Diencephalon (tissue), 1 donor: ENCODE measurements at places on chromosomes 7 and 10. TPM values are rescaled to one million over a fixed set of nuclear protein-coding genes. Genes with fewer than 3 reads are reported as not detected.

LIPN gene
- not detected for total RNA-seq

SPDYE8 gene
- 0.46 TPM for total RNA-seq

NRG3 gene
- total RNA-seq, result 26.3 TPM

ST8SIA6 gene
- total RNA-seq, result 17.8 TPM

GDF2 gene
- 0.23 TPM for total RNA-seq

GATA3 gene
- 0.69 TPM for total RNA-seq

OR9A2 gene
- 0.69 TPM for total RNA-seq

ENO4 gene
- total RNA-seq, result 3.9 TPM

LIPM gene
- total RNA-seq, result not detected

SLC16A9 gene
- total RNA-seq, result 16.1 TPM

FEZF1 gene
- total RNA-seq, result 12.2 TPM

EPO gene
- total RNA-seq, result not detected

TMEM139 gene
- total RNA-seq, result 0.46 TPM

STEAP4 gene
- total RNA-seq, result 0.23 TPM

HERC4 gene
- 81.7 TPM for total RNA-seq

ITGB8 gene
- total RNA-seq, result 107 TPM

JCAD gene
- 27.7 TPM for total RNA-seq

CALHM2 gene
- total RNA-seq, result 2.5 TPM

ABCB4 gene
- 2.3 TPM for total RNA-seq

GFRA1 gene
- total RNA-seq, result 42.7 TPM

GPR26 gene
- 13.8 TPM for total RNA-seq

EXOC4 gene
- 128 TPM for total RNA-seq

ATP6V0E2 gene
- 211 TPM for total RNA-seq

SPAM1 gene
- not detected for total RNA-seq

ARL3 gene
- 38.8 TPM for total RNA-seq

OR2A42 gene
- under 0.01 TPM for total RNA-seq

MALRD1 gene
- 5.8 TPM for total RNA-seq

AKR1E2 gene
- total RNA-seq, result 74.0 TPM

WNT8B gene
- 0.69 TPM for total RNA-seq

SKIDA1 gene
- total RNA-seq, result 6.9 TPM

BEND7 gene
- total RNA-seq, result 16.8 TPM

GIMAP2 gene
- 6.7 TPM for total RNA-seq

RADIL gene
- 6.2 TPM for total RNA-seq

TMEM176B gene
- total RNA-seq, result 5.8 TPM

SLF2 gene
- 54.0 TPM for total RNA-seq

STOX1 gene
- 15.7 TPM for total RNA-seq

GIMAP5 gene
- 3.7 TPM for total RNA-seq

ZCWPW1 gene
- 2.1 TPM for total RNA-seq

PDZD8 gene
- total RNA-seq, result 36.9 TPM

CYP26C1 gene
- 0.23 TPM for total RNA-seq

SSC4D gene
- 1.6 TPM for total RNA-seq

RBM20 gene
- 0.23 TPM for total RNA-seq

TRIM74 gene
- total RNA-seq, result 0.69 TPM

SFXN3 gene
- 37.4 TPM for total RNA-seq

IMMP2L gene
- total RNA-seq, result 13.8 TPM

YAE1 gene
- total RNA-seq, result 49.1 TPM

NPM3 gene
- total RNA-seq, result 34.4 TPM
